ENCODE measurements at places on chromosomes 4 and X.

DNA sequence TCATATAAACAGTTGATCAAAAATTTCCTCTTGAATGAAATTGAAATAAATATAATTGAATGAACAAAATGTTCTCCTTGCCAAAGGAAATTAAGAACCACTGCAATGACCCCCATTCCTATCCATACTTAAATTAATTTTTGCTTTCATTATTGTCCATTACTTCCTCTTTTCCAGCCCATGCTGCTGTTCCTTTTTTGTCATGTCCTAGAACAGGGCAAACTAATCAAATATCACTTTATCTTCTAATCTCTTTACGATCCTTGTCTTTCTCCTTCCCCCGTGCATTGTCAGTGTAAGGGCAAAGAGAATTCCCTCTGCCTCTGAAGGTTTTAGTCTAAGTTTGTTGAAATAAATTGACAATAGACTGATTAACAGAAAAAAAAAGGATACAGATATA lies 203.0 kb downstream of the CENPC start:
- no peak for DNase-seq

GRCh38 chr4:14180983-14181601 lies 553.6 kb upstream of the BOD1L1 start:
- no peak for DNase-seq

GRCh38 chrX:54483946-54484345 lies 12.1 kb downstream of the FGD1 start:
- DNase-seq = no peak

- DNase-seq = no peak
Measured at GRCh38 chr4:132838244-132838643, 310.9 kb upstream of the PCDH10 start.

- DNase-seq = no peak
Measured at GRCh38 chr4:10050721-10051120, 29.4 kb upstream of the SLC2A9 start.

DNA sequence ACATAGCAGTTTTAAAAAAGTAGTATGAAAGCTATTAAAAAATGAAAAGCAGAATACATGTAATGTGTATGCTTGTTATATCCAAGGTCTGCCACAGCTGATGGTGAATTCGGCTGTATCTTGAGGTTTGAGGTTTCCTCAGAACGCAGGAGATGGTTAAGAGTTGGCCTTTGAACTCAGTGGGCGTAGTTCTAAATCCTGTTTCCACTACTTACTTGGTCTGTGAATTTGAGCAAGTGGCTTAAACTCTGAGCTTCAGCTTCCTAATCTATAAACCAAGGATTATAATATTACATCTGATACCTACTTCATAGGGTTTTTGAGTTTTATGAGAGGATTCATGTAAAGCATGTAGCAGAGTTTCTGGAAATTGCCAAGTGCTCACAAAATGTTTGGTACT lies 125.2 kb downstream of the STIM2 start:
- peak; percentile 37 for DNase-seq

- no peak for DNase-seq
Measured at GRCh38 chr4:185138161-185138560, 4.9 kb upstream of the SLC25A4 start.

- no peak for DNase-seq
Measured at GRCh38 chr4:80610199-80610598, 274.7 kb downstream of the CFAP299 start.

All from stimulated activated CD4-positive, alpha-beta T cell treated with anti-CD3 and anti-CD28 coated beads, Interleukin-4, amount 100 ng/mL, for 24 hours (primary cell).